ENCODE measurements at places on chromosomes 6 and 20. TPM values are rescaled to one million over a fixed set of nuclear protein-coding genes. Genes with fewer than 3 reads are reported as not detected.

DNA sequence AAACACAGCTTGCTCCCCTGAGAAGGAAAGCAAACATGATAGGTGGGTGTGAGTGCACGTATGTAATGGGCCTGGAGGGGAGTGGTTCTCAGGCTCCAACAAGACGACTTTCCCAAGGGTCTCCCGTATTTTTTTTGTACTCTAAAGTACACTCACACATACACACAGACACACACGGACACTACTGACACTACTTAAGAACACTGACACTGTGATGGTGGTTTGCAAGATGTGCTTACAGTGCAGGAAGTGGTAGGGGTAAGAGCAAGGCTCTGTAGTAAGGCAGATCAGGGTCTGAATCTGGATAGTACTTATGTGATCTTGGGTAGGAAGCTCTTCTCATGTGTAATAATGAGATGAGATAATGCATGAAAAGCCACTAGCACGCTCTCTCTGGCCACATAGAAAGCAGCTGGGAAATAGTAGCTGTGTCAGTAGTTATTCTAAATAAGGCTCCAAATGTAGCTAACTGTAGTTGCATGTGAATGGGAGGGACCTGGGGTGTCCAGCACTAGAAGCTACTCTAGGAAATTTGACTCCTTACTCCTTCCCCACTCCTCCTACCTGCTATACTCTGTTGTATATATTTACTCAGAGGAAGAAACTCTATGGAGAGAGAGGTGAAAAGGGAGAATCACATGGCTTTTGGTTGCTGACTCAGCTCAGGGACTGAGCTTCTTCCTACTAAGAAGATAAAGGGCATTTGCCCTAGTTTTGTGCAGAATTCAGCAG is 8.4 kb upstream of the ZBTB24 start:
- no peak for DNase-seq

DNA sequence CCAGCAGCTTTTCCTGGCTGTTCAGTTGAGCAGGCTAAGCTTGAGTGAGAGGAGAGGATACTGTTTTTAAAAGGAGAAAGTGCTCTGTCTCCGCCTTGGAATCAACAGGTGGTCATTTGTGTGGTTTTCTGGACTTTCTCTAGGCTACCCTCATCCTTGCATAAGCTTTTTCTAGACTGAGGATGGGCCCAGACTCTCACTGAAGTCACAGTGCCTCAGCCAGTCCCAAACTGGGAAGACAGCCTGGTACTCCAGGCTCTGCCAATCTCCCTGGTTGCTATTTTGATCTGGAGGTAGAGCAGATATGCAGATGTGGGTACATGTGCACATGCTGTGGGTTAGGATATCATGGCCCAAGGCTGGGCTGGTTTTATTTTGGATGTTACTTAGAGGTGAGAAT is 7.0 kb downstream of the SCUBE3 start:
- no peak for DNase-seq

DNA sequence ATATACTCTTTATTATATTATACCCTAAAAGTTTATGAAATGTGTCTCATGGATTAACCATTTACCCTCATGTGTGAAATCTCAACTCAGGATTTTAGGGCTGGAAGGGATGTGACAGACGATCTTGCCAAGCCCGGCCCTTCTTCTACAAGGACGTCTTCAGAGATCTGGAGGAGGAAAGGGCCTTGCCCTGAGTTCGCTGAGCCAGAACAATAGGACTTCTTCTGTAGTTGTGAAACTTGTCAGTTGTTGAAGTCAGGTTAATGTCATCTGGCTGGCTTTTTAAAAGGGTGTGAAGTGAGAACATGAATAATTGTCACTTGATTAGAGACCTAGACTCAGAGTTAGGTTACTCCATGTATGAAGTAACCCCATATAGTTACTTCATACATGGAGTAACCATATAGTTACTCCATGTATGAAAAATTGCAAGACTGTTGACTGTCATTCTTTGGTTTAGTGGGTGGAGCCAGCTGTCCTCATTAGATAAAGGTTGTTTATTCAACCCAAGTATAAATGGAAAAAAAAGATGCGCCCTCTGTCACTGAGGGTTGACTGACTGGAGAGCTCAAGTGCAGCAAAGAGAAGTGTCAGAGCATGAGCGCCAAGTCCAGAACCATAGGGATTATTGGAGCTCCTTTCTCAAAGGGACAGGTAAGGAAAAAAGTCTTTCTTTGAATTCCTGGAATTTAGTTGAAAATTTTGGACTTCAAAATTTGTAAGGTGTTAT is at the start of gene ARG1:
Gene ARG1 (plus strand): TSS at position 541 of the 730 bp plus-strand sequence. CDS start 57 bp downstream, at position 598.
- DNase-seq, result no peak

DNA sequence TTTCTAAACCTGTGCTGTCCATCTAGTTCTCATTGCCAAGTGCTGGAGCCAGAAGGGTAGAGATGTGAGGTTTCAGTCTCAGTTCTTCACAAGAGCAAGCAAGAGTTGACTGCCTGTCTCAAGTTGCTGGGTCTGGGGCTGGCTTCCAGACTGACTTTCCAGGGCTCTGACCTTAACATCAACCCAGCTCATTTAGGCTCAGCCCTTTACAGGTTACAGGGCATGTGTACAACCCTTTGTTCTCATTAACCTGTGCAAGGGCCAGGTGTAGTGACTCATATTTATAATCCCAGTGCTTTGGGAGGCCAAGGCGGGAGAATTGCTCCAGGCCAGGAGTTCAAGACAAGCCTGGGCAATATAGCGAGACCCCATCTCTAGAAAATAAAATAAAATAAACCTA is 30.6 kb downstream of the FITM2 start:
- no peak for DNase-seq

GRCh38 chr20:46959081-46959692 is 64.5 kb downstream of the EYA2 start:
- DNase-seq, result no peak

- peak; percentile 66 for DNase-seq
Measured at GRCh38 chr6:13445005-13445743, 42.2 kb downstream of the GFOD1 start.

DNA sequence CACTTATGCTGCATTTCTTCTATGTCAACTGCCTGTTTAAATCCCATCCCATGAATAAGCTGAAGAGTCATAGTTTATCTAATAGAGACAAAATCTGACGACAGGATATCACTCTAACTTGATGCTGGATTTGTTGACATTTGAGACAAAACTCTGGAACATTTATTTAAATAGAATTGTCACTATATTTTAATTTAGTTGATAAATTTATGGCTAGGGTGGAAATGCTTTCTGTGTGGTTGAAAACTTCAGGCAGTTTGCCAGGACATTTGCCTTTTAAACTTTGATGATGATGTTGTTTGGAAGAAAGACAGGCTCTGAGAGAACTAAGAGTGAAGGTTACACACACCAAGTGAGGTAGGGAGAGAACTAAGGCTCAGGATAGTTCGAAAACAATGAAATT is 68.1 kb downstream of the GJA1 start:
- no peak for DNase-seq

Gene CABLES2
- polyA plus RNA-seq, result 13.8 TPM

DNA sequence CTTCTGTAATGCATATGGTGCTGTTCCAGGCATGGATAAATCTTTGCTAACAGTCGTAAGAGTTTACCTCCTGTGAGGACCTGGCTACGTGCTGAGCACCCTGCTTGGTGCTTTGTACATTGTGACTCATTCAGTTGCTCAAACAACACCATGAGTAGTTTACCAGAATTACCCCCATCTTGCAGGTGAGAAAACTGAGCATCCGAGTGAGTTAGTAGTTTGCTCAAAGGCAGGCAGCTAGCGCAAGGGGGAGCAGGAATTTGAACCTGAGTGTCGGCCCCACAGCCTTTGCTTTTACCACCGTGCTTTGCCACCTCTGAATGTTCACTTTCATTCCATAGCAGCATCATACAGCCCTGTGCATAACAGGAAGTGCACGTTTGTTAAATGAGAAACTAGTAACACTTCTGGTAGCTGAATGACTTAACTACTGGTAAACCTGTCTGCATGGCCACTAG is 121.9 kb downstream of the MTHFD1L start:
- DNase-seq, result no peak

DNA sequence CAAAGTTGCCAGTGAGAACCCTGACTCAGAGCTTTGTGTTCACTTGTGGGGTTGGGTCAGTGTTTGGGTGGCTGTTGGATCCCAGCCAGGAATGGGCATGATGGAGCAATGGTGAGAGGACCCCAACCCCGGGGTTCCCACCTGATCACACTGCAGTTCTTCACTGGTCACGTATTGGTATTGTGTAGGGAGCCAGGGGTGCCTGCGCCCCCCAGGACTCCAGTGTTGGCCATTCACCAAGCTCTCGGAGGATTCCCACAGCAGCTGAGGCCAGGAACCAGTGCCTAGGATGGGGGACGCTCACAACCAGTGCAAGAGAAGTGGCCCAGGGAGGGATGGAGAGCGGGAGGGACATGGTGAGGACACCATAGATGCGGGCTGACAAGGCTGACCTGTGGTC is 207.2 kb downstream of the CDH4 start:
- no peak for DNase-seq

DNA sequence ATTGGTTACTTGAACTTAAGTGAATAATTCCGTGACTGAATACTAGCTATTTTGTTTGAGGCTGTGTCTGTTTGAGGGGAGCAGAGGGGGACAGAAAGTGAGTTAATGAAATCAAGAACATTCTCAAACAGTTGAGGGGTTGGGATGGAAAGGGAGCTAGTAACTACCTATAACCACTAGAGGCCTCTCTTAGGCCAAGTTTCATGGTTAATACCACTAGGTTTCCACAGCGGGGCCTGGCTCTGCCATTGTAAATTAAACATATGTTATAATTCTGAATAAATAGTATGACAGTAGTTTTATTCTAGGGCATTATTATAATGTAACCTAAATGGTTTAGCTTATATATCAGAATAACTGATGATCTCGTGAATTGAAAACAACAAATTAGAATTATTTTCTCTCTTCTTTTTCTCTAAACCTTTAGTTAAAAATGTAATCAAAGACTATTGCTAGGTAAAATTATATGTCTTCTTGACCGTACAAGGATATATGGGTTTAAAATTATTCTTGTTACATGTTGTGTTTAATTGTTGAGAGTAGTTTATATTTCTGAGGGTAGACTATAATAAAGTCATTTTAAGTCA is 108.1 kb downstream of the BCKDHB start:
- no peak for DNase-seq

Measured in renal pelvis (tissue), 12 donors.